ENCODE measurements at places on chromosomes 3 and 15.
A peak's percentile ranks its signal among the peaks of the same experiment; 100 is the strongest.

DNA sequence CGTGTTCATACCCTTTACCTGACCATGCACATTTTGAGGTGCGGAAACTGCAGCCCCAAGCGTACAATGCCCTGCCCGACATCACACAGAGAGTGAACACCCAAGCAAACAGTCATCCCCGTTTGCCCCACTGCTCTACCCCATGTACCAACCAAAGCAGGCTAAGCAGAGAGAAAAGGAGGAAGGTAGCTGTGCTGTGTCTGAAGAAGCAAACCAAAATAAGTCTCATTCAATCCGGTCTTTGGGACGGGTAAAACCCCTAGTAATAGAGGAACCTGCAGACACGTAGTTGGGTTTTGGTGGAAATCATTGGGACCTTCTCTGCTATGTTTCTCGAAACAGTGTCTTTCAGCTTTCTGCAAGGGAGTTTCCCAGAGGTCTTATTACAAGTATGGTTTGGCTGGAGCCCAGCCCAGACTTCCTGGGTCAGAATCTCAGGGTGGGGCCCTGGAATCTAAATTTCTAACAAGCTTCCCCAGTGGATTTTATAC lies 164.6 kb upstream of the HES1 start:
- DNase-seq, result peak; percentile 33

- peak; percentile 68 for DNase-seq
Observed at GRCh38 chr3:125437631-125438435, 62.7 kb upstream of the ZNF148 start.

GRCh38 chr3:101867996-101868395 lies 18.7 kb downstream of the NFKBIZ start:
- no peak for DNase-seq

DNA sequence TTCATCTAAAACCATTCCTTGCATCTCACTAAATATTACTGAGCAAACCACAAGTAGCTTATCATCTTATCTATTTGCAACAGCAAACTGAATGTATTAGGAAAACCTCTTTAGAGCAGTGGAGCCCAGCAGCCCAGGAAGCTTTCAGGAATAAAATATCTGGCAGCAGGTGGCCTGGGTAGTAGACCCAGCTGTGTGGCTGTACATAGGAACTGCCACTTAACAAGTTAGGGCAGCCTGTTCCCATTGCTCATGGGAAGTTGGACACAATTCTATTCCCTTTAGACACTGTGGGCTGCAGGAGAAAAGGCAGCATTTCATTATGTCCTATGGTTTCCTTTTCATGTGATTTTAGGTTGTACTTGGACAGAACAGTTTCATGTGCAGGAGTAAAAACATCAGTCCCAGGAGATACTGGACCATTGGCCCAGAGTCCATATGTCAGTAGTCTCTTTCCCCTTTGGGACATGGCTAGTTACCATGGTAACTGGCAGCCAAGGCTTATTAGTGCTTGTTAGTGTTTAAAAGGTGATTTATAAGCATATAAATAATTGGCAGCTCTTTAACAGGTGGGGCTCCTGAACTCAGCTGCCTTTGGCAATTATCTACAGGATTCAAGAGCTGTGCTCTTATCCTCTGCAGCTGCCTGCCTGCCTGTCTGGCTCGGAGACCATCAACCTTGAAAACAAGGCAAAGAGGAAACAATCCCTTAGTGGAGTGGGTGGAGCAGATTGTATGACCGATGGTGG lies 28.9 kb upstream of the LSAMP start:
- no peak for DNase-seq

GRCh38 chr3:28672406-28672805 lies 323.8 kb upstream of the AZI2 start:
- DNase-seq, result no peak

DNA sequence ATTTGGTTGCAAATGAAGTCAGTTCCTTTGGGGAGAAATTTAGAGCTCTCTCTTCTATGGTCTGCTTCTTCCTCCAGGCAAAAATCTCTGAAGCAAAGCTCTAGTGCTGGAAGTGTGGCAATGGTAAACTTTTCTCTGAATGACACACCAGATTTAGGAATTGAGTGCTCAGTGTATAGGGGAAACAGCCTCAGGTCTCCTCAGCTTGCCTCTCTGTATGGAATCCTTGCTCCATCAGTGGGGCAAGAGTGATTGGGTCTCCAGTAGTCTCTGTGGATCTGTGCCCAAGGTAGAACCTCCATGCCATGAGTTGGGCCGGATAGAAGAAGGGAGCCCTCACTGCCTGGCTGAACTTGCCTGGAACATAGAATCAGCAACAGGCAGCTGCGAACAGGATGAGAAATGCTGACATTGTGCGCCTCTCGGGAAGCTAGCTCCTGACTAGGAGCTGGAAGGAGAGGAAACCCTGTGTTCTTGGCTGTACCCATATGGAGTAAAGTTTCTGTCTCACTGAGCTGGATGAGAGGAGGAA lies 156.1 kb downstream of the WNT7A start:
- DNase-seq, result no peak

GRCh38 chr3:24730173-24730572 lies 235.5 kb upstream of the THRB start:
- no peak for DNase-seq

DNA sequence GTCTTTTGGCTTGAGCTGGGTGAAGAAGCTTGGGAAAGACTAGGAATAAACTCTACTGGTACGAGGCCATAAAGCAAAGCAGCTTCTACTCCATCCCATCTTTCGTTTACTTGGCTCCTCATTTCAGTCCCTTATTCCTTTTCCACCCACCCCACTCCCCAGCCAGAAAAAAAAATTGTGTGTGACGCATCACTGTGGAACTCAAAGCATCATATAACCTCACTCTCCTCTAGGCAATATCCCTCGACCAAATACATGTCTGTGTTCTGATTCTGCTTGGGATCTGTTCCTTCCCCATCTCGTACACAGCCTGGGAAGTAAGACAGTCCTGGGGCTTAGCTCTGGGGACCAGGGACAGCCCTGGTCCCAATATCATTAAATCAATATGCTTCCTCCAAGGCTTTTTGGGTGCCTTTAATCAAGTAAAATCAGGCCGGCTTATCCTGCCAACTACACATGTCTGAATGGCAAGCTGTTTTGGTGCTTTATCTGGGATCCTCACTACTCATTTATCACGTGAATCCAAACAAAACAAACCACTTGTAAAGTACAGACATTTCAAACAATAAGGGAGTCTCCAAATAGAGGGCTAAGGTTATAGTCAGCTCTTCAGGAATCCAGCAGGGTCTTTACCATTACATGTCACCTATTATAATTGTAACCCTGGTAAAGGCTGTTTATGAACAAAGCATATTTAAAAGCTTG lies 74.9 kb upstream of the ZBED2 start:
- no peak for DNase-seq

DNA sequence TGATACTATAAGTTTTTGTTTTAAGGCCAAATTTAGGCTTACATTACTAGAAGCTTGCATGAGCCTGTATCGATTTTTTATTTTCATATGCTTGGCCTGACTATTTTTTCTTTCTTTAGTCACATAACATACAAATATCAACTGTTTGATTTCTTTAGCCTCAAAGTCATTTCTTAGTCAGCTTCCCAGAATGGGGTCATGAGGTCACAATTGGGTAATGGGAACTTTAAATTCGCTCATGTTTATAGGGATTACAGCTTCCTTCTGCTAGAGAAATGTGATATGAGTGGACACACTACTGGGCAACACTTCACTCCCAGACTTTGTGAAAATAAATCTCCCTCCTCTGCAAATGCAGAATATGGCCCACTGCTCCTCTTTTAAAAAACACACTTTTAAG lies 9.1 kb upstream of the TIPARP start:
- DNase-seq, result peak; percentile 22

DNA sequence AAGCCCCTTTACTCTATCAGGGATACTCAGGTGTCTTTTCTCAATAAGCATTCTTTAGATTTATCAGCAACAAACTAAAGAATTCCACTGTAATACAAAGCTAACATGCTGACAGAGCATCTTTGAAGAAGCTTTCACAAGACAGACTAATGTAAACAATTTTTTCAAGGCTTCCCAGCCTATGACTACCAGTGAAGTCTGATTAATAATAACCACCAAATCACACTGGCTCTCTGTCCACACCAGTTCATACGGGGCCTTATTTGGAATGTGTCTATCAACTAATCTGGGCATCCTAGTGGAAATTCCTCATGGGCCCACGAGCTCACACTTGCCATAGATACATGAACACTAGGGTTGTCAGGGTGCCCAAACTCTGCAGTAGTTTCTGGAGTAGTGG lies 84.5 kb downstream of the EFL1 start:
- DNase-seq, result no peak

GRCh38 chr3:132730891-132731580 lies 8.8 kb upstream of the NPHP3 start:
- peak; percentile 28 for DNase-seq

DNA sequence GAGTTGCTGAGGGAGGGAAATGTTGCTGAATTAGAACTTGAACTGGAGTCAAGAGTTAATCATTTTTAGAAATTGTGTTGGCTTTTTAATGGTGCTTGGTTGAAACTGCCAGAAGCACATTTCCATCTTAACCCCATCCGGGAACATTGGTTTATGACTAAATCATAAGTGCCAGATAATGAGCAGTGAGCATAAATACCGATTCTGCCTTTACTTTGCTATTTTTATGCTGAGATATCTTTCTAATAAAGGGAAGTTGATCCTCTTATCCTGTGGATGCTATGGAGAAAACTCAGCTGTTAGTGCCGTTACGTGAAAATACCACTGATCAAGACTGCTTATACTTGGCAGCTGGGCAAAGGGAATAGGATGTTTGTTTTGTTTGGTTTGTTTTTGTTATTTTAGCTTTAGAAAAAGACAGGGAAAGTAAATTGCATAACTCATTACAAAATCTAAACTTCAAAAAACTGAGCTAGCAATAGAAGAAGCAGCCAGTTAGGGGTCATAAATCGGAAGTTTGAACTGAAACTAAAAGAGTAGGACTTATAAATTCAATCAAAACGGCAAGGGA lies 813.1 kb downstream of the NAALADL2 start:
- DNase-seq, result no peak

DNA sequence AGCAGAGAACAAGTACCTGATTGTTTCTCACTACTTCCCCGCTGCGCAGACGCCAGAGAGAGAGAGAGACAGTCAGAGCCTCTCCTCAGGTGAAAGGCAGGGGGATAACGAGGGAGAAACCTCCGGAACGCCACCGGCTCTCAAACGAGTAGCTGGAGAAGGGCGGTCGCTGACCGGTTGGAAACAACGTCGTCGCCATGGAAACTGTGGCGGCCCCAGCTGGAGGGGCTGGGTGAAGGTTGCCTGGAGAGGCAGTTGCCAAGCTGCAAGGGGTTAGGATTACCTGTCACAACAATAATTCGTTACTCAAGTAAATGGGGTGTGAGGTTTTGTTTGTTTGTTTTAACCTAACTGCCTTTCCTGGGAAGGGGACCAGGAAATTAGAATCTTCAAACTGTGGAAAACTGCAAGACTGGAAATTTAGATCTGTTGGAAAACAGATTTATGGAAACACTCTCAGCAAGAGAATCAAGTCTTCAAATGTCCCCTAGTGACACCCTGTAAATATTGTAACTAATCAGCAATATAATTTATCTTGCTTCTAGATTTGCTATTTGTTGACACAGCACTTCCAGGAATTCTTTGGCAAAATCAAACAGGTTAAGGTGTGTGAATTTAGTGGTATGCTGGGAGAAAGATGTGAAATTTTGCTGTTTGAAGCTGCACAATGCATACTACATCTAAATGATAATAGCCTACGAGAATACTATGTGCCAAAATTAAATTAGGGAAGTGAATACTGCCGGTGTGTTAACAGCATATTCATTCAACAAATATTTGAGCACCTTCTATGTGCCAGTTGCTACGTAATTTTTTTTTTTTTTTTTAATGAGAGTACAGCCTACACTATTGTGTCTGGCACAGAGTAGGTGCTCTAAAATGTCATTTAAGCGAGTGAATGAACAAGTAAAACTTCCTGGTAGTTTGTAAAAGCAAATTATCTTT lies at the start of gene DNAH12:
Gene DNAH12 (minus strand): TSS at position 164 of the 945 bp plus-strand sequence. CDS start 1,474 bp downstream, outside the sequence.
- peak; percentile 18 for DNase-seq

Data from activated CD4-positive, alpha-beta T cell treated with anti-CD3 and anti-CD28 coated beads, Interleukin-10, Interleukin-2, amounts not matched to agents 100 ng/mL and 50 ng/mL, durations not matched to agents 16 hours and 8 hours (primary cell).